SW 1271 (cell line): ENCODE measurements at places on chromosomes 1 and 21.

DNA sequence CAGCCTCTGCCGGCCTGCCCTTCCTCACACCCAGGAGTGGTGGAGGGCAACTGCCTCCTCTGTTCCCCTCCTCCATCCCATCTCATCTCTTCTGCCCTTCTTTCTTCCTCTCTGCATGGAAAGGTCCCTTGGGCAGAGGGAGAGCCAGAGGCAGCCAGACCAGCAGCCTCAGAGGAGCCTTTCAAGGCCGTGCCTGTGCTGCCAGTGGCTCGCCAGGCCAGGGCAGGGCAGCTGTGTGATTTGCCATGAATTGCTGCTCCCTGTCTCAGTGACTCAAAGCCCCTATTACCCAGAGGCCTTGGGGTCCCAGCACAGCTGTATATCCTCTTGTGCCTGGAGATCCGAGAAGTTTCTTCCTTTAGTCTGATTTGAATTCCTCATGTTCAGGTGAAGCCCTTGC, 21.9 kb downstream of the TMCC2 start:
- no peak for DNase-seq

GRCh38 chr1:162974810-162975209, 94.4 kb upstream of the RGS4 start:
- no peak for DNase-seq

- no peak for DNase-seq
These were observed 7.6 kb downstream of the RNF19B start for GRCh38 chr1:32957017-32957416.

- DNase-seq = no peak
These were observed 37.3 kb upstream of the PRMT6 start for GRCh38 chr1:107019166-107019565.

DNA sequence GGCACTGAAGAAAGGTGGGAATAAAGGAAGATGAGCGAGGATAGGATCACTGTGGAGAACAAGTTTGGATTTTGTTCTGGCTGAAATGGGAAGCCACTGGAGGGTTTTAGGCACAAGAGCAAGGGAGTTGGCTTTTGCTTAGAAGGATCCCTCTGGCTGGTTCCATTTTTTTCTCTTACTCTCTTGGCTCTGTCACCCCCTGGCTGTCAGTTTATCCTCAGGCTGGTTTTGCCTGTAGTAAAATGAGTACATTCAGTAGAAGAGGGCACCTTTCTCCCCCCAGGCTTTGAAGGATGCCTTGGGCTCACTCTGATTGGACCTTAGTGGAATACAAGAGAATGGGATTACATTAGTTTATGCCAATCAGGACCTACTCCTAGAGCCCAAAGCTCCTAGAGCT, 17.1 kb downstream of the CACHD1 start:
- DNase-seq = no peak
